Fibroblast of lung (primary cell): ENCODE measurements at places on chromosomes 1 and 21. TPM values are rescaled to one million over a fixed set of nuclear protein-coding genes. Genes with fewer than 3 reads are reported as not detected.
A peak's percentile ranks its signal among the peaks of the same experiment; 100 is the strongest.

The GPR37L1 gene
- not detected in 2 replicates for polyA plus RNA-seq

The PPFIA4 gene
- 0.36 and 3.2 TPM in 2 replicates for polyA plus RNA-seq

The KRTAP19-1 gene
- not detected in 2 replicates for polyA plus RNA-seq

The OR2L5 gene
- polyA plus RNA-seq = not detected in 2 replicates

DNA sequence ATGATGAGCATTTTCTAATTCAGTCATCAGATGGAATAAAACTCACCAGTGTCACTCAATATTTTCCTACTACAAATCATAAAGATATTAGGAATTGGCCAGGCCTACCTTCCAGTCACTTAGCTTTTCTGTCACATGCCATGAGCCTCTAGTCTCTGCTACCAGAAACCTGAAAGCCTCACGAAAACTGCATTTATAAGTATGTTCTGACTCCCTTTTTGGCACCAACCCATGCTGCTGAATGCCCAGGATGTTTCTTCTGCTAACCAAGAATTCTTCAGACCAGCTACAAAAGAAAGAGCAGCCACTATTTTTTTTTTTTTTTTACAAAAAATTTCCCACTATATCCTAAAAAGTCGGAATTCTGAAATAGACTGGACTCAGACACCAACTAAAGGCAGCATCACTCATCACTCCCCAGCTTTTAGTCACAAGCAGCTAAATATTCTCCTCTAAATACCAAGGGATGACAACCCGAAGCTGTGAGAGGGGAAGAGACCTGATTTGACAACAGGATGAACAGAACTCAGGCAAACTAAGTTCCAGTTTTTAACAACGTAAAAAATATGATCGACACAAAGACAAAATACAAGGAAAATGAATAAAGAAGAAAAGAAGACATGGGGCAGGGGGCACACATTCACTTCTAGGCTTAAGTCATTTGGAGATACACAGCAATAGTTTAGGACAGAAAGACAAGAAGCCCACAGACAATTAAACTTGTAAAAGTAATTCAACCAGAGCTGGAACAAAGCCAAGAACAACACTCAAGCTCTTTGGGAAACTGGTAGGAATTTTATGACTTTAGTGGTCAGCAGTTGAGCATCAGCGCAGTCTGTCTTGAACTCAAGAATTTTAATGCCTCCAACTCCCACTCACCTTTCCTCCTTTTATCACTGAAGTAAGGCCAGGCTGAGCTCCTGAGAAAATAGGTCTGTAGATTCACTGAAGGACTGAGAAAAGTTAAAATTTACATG, 1.7 kb downstream of the DCAF8 start:
- no peaks in the 10 kb centered on the region for H3K27me3 ChIP-seq
- peak; percentile 87 for DNase-seq
- H3K27ac ChIP-seq = peak overlapping the region; percentile 100
- H3K4me3 ChIP-seq = peak overlapping the region; percentile 99
- no peaks in the 10 kb centered on the region for H3K36me3 ChIP-seq

DNA sequence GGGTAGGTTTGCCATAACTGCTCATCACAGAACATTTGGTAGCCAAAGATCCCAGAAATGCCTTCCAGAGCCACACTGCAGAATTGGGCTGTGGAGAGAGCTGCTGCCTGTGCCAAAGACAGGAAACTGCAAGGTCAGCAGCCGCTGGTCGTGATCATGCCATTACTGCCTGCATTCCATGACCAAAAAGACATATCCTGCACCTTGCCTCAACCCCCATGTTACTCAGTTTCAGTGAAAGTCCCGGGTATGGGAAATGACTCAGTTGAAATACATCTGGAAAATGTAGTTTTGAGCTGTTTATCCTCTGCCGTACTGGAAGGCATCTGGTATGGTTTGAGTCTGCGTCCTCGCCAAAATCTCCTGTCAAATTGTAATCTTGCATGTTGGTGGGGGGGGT, 161.7 kb downstream of the FCRL5 start:
- H3K4me3 ChIP-seq = no peak overlapping the region
- no peaks in the 10 kb centered on the region for H3K27me3 ChIP-seq
- no peak overlapping the region for H3K27ac ChIP-seq
- DNase-seq = peak; percentile 48
- H3K4me1 ChIP-seq = peaks cover 6% of the 10 kb centered on the region
- H3K36me3 ChIP-seq = no peaks in the 10 kb centered on the region

DNA sequence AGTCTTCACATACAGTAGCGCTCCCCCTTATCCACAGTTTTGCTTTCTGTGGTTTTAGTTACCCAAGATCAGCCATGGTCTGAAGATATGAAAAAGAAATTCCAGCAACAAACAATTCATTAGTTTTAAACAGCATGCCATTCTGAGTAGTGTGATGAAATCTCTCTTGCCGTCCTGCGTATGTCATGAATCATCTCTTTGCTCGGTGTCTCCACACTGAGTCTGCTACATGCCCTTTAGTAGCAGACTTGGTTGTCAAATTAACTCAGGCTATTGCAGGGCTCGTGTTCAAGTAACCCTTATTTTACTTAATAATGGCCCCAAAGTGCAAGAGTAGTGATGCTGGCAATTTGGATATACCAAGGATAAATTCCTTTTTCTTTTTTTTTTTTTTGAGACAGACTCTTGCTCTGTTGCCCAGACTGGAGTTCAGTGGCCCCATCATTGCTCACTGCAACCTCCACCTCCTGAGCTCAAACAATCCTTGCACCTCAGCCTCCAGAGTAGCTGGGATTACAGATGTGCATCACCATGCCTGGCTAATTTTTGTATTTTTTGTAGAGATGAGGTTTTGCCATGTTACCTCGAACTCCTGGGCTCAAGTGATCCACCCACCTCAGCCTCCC, 22.6 kb downstream of the PHACTR4 start:
- H3K27me3 ChIP-seq = no peaks in the 10 kb centered on the region
- peak; percentile 94 for DNase-seq
- H3K4me3 ChIP-seq = no peak overlapping the region
- no peaks in the 10 kb centered on the region for H3K4me1 ChIP-seq
- no peak overlapping the region for H3K27ac ChIP-seq
- no peaks in the 10 kb centered on the region for H3K36me3 ChIP-seq

DNA sequence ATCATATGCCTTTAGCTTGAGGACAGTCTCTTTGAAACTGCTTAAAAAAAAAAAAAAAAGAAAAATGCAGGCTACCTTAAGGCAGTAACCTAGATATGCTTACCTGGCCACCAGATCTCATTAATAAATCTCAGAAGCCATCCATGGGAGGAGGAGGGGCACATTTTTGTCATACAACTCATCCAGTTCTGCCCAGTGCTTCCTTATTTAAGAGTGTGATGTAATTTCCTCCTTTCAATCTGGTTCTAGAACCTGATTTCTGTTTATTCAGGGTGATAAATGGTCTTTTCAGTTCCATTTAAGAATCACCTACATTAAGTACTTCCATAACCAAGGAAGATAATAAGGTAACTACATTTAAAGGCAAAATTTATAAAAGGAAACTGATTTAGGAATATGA, 6.1 kb downstream of the ERRFI1 start:
- H3K4me1 ChIP-seq = peaks cover 31% of the 10 kb centered on the region
- peak; percentile 42 for DNase-seq
- no peak overlapping the region for H3K4me3 ChIP-seq
- no peaks in the 10 kb centered on the region for H3K36me3 ChIP-seq
- H3K27me3 ChIP-seq = no peaks in the 10 kb centered on the region
- no peak overlapping the region for H3K27ac ChIP-seq

DNA sequence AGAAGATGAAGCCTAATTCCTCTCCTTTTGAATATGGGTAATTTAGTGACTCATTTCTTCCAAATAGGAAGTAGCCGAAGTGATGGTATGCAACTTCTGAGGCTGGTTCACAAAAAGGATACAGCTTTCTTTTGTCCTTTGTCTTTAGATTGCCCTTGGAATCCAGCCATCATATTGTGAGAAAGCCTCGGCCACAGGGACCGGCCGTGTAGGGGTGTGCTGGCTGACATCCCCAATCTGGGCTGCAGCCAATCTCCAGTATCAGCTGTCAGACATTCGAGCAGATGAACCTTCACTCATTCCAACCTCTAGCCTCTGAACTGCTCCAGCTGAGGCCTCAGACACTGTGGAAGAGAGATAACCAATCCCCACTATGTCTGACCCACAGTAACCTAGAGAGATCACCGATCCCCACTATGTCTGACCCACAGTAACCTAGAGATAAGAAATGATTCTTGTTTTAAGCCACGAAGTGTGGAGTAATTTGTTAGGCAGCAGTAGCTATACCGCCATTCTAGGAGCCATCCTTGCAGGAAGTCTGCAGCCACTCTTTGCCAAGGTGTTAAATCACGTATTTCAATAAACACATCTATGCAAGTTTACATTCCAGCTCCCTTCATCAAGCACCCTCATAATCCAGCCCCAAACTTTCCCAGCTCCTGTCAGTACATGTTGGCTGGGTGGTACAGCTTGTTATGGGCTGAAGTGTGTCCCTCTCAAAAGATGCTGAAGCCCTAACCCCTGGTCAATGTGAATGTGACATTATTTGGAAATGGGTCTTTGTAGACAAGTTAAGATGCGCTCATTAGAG, 2.9 kb upstream of the DIP2A start:
- peak overlapping the region; percentile 2 for H3K27ac ChIP-seq
- peaks cover 3% of the 10 kb centered on the region for H3K4me1 ChIP-seq
- H3K27me3 ChIP-seq = no peaks in the 10 kb centered on the region
- no peaks in the 10 kb centered on the region for H3K36me3 ChIP-seq
- DNase-seq = peak; percentile 85

GRCh38 chr1:236522937-236523703, 662 bp upstream of the LGALS8 start:
- H3K27me3 ChIP-seq = no peaks in the 10 kb centered on the region
- peak overlapping the region; percentile 93 for H3K27ac ChIP-seq
- peak overlapping the region; percentile 91 for H3K4me3 ChIP-seq

DNA sequence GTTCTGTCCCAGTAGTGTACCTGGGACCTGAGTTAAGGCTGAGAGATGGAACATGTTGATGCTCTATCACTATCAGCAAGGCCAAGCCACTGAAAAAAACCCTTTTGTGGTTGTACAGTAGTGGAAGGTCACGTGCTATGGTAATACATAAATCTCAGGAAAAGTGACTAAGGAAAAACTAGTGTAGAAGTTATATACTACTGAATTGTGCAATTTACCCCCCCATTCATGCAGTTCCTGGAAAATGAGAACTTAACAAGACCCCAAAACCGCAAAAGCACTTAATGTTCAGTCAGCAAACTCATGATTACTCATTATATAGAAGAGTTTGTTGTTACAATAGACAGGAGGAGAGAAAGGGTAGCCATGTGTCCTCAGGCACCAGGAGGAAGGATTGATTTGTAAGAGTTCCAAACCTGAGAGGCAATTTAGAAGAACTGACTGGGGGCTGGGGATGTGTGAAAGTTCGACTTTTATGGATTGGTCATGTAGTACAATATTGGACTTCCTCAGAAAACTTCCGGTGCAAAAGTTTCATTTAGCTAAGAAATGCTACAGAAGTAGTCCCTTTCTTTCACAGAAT, 91.6 kb downstream of the RGL1 start:
- no peak overlapping the region for H3K4me3 ChIP-seq
- DNase-seq = peak; percentile 91
- H3K27ac ChIP-seq = no peak overlapping the region
- H3K4me1 ChIP-seq = no peaks in the 10 kb centered on the region

GRCh38 chr1:176177764-176178163, 29.3 kb downstream of the COP1 start:
- no peaks in the 10 kb centered on the region for H3K36me3 ChIP-seq
- no peaks in the 10 kb centered on the region for H3K4me1 ChIP-seq
- no peaks in the 10 kb centered on the region for H3K27me3 ChIP-seq

GRCh38 chr1:225990705-225991464, 8.3 kb downstream of the SDE2 start:
- no peaks in the 10 kb centered on the region for H3K27me3 ChIP-seq
- no peak overlapping the region for H3K27ac ChIP-seq
- peaks cover 18% of the 10 kb centered on the region for H3K36me3 ChIP-seq

GRCh38 chr1:54239631-54240031, 39.7 kb downstream of the MRPL37 start:
- H3K27me3 ChIP-seq = no peaks in the 10 kb centered on the region
- no peak overlapping the region for H3K4me3 ChIP-seq
- H3K4me1 ChIP-seq = no peaks in the 10 kb centered on the region
- H3K36me3 ChIP-seq = peaks cover 4% of the 10 kb centered on the region

GRCh38 chr1:23899070-23899469, 14.1 kb downstream of the CNR2 start:
- no peaks in the 10 kb centered on the region for H3K36me3 ChIP-seq
- no peak for DNase-seq
- no peaks in the 10 kb centered on the region for H3K4me1 ChIP-seq
- H3K27ac ChIP-seq = no peak overlapping the region
- peaks cover 27% of the 10 kb centered on the region for H3K27me3 ChIP-seq

DNA sequence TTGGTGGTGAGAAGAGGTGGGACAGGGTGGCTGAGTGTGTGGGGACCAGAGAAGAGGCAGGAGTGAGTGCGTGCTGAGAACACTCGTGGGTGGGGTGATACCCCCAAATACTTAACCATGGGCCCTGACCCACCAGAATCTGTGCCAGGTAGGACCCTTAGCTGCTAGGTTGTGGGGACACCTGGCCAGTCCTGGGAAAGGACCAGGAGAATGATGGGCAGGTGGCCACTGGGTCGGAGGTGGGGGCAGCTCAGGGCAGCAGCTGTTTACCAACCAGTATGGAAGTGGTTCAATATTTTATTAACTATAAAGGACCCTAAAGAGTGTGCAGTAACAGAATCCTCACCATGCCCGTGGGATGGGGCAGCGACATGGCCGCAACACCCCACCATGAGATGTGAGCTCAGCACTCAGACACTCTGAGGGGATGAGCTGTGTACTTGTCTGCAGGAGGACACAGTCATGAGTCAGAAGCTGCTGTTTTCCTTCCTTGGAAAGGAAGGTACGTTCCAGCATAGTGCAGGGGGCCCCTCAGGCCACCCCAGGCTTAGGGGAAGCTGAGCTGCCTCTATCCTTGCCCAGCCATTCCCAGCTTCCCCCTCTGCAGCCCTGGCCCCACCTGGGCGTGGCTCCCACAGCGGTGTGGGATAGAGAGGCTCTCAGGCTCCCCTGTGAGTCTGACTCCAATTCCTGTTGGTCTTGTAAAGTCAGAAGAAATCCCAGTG, 25.4 kb downstream of the TEX35 start:
- no peaks in the 10 kb centered on the region for H3K36me3 ChIP-seq
- DNase-seq = peak; percentile 83
- H3K4me3 ChIP-seq = no peak overlapping the region
- H3K27me3 ChIP-seq = no peaks in the 10 kb centered on the region
- H3K27ac ChIP-seq = peak overlapping the region; percentile 86
- peaks cover 44% of the 10 kb centered on the region for H3K4me1 ChIP-seq

DNA sequence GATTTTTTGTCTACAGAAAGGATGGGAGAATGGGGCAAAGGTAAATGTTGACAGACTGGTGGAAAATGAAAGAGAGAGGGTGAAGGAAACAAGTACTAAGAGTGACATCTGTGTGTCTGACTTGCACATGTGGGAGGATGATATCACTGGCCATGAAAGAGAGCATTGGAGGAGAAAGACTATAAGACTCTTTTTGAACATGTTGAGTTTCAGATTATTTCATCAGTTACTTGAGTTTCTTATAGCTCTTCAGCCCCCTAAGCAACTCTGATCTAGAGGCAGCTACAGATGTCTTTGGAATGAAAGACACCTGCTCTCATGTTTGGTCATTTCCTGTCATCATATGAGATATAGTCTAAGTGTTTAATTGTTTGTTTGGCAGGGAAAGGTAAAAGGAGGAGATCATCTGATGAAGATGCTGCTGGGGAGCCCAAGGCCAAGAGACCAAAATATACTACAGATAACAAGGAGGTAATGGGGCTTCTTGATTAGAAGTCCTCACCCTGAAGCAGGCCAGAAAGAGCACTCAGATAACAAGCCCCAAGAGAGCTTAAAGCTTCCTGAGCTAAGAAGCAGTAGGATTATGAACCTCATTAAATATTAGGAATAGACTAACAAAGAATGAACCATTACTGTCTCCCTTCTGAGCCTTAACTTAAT, 4.5 kb downstream of the POLR3C start:
- H3K36me3 ChIP-seq = peaks cover 19% of the 10 kb centered on the region
- no peaks in the 10 kb centered on the region for H3K4me1 ChIP-seq
- no peaks in the 10 kb centered on the region for H3K27me3 ChIP-seq
- no peak for DNase-seq
- H3K27ac ChIP-seq = no peak overlapping the region
